Ecto neural progenitor cell (in vitro differentiated cells): ENCODE measurements at places on chromosomes 7 and 10.

GRCh38 chr10:51382181-51382580 is 307.9 kb downstream of the PRKG1 start:
- no peak for DNase-seq

DNA sequence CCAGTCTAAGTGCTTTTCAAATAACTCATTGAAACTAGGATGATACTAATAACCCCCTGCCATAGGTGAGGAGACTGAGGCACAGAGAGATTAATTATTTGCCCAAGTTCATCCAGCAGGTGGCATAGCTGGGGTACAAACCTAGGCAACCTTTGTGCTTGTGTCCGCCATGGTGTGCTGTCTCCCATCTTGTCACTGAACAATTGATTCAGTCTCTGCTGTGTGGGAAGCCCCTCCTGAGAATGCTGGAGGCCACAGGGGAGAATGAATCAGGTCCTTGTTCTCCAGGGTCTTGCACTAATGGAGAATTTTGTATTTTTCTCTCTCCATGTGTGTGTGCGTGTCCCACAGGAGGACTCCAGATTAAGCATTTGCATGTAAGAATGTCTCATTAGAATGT is 15.8 kb upstream of the TMEM236 start:
- DNase-seq: no peak

- no peak for DNase-seq
Observed at GRCh38 chr10:109343293-109343692, 580.0 kb downstream of the XPNPEP1 start.

DNA sequence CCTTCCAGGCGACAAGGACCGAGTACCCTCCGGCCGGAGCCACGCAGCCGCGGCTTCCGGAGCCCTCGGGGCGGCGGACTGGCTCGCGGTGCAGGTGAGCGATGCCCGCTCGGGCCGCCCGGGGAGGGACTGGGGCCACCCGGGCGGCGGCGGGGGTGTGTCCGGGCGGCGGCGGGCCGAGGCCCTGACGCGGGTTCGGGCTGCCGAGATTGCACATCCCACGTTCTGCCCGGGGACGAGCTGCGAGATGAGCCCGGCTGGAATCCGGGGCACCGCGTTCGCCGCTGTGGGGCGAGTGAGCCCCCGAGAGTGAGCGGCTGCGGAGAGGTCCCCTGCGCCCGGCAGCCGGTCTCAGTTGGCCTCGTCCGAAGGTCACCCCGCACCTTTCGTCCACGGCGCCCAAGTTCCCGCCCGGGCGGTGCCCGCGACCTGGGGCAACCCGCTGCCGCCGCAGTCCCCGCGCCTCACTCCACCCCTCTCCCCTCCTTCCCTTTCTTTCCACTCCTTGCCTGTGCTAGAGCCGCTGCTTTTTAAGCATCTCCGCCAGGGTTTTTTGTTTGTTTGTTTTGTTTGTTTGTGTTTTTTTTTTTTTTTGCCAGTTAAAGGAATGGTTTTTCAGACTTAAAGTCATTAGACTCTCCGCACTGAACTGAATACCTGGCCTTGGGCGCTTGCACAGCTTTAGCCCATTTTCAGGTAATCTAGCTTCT is 515 bp downstream of the RALA start:
- no peak for DNase-seq

DNA sequence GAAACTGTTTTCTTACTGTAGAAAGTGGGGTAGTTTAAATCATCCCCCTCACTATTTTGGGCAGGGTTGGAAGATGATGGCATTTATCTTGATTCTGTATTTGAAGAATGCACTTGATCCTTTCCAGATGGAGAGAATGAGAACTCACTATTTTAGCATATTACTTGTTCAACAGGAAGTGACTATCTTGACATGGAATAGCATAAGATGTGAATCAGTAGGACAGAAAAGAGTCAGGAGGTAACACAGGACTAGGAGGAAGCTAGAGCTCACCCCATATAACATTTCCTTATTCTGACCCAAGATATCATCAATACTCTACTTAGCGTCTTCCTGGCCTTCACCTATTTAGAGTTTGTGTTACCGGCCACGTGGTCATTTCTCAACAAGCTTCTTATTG is 400.2 kb downstream of the PHTF2 start:
- no peak for DNase-seq

- DNase-seq: no peak
Observed at GRCh38 chr7:103694304-103694703, 248.3 kb upstream of the SLC26A5 start.

DNA sequence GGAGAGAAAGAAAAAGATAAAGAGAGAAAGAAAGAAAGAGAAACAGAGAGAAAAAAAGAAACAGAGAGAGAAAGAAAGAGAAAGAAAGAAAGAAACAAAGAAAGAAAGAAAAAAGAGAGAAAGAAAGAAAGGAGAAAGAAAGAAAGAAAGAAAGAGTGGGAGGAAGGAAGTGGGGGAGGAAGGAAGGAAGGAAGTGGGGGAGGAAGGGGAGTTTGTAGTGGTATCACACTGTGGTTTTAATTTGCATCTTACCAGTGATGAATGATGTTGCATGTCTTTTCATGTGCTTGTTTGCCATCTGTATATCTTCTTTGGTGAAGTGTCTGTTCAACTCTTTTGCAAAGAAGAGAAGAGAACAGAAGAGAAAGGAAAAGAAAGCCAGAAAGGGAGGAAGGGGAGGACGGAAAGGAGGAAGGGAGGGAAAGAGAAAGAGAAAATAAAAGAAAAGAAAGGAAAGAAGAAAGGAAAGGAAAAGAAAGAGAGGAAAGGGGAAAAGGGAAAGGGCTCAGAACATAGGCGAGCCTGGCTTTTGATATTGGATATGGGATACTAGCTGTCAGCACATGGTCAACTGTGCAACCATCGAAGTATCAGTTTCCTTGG is 79.2 kb upstream of the FRMD4A start:
- DNase-seq: no peak

GRCh38 chr7:44081266-44081748 is 1.0 kb downstream of the POLM start:
- DNase-seq: no peak

- no peak for DNase-seq
Observed at GRCh38 chr7:139702811-139703486, 74.8 kb downstream of the HIPK2 start.

DNA sequence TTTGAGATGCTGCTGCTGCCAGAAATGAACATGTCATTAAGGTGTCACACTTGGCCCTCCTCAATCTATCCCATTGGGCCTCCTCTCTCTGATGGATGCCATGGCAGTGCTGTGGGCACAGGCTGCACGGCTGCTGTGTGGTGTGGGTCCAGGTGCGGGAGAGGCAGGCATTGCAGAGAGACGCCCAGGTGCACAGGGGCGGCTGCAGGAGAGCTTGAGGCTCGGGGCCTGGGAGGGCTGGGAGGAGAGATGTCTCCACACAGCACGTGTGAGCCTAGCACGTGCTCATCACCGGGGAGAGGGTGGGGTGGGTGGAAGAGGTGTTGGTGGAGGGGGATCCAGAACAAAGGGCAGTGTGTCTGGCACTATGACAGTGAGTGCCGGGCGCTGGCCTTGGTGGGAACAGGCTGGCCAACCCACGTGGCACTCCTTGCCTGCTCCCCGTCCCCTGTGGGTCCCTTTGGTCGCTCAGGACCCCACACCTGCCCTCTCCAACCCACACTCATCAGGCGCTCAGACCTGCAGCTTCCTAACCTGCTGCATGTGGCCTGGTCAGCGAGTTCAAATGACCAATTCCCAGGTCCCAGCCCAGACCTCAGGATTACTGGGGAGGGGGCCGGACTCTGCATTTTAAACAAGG is 39.9 kb upstream of the BNIP3 start:
- no peak for DNase-seq

DNA sequence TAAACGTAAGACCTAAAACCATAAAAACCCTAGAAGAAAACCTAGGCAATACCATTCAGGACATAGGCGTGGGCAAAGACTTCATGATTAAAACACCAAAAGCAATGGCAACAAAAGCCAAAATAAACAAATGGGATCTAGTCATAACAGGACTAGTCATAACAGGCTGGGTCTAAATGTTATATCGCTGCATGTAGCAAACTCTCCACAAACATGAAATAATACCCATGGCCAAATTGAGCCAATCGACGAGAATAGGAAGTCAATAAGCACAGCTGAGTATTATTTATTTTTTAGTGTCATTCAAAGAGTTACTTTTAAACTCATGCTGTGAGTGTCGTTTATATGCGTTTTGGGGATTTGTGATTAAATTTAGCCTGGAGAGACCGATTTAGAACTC is 225.1 kb downstream of the TFEC start:
- DNase-seq: no peak

GRCh38 chr7:81680120-81680519 is 89.7 kb downstream of the HGF start:
- DNase-seq: no peak

DNA sequence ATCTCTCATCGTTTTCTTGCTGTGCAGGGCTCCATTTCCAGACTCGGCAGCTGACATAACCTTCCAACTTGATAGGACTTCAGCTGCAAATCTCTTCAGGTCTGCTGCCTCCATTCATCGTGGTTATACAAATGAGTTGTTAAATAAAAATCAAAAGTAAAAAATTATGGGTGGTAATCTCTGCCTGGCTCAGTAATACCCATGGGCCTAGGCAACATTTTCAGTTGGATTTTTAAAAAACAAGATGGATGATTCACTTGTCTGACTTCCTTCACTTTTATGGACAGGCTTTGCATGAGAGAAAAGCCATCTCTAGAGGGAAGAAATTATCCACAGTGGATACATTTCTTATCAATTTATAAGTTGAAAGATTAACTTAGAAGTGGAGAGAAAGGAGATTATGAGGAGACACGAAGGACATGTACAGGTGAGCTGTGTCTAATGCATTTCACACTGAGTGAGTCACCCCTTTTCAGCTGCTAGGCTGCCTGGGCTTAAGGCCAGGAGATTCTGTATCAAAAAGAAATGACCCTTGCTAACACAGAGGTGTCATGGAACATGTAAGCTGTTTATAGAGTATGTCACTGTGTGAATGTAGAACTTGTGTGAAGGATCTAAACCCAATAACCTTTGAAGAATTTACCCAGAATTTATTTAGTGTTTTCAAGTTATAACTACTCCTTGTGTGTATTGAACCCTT is 495.1 kb downstream of the AUTS2 start:
- no peak for DNase-seq

- no peak for DNase-seq
Observed at GRCh38 chr7:95906851-95907250, 134.5 kb downstream of the DYNC1I1 start.

- peak; percentile 48 for DNase-seq
Observed at GRCh38 chr10:84783386-84783785, 455.0 kb downstream of the CCSER2 start.

DNA sequence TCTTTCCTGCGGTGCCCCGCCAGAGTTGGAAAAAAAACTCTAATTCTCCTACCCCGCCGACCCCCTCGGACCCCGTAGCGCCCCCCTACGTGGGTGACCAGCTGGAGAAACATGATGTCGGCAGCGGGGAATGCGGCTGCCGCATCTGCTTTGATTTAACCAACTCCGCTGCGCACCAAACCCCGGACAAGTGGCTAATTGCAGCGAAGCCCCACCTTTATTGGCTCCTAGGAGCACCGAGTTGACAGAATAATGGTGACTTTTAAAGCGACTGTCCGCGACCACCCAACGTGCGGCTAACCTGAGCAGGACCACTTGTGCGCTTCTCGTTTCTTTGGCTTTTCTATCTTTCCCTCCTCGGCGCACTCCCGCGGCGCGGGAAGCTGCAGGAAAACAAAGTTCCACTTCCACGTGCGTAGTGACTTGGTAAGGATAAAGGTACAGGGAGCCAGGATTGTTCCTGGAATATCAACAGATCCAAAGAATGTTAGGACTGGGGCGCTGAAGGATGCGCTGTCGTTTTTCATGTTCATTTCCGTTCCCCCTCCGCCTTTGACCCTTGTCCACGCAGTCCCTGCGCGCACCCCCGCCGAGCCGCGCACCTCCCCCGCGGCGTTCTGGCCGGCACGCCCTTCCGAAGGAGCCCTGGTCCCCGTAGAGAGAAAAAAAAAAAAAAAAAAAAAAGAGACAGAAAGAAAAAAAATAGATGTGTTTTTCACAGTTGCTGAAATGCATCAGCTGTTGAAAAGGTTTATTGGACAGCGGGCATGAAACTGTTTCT is 1.4 kb downstream of the WNT16 start:
- peak; percentile 69 for DNase-seq

DNA sequence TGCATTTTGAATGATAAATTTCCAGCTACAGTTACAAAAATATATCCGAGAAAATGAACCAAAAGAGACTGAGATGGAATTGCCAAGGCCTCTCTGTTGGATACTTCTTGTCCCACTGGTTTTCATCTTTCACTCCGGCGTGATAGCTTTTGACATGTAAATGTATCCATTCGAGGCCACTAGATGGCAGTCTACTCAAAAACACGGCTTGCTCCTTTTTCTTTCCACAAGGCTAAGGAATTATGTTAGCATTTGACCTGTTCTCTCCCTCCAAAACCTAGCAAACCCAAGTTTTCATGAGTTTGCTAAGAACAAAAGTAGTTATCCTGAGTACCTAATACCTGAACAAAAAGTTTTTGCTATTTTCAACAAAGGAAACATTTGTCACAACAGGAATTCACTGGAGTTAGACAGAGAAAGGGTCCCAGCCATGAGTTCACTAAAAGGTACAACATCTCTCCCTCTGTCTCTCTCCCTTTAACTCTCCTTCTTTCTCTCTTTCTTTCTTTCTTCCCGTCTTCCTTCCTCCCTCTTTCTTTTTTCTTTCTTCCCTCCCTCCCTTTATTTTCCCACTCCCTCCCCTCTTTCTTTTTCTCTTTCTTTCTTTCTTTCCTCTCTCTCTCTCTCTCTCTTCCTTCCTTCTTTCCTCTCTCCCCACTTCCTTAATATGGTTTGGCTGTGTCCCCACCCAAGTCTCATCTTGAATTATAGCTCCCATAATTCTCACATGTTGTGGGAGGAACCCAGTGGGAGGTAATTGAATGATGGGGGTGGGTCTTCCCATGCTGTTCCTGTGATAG is 207.9 kb upstream of the MYO3A start:
- DNase-seq: no peak

GRCh38 chr7:12638851-12639456 is 48.5 kb upstream of the ARL4A start:
- DNase-seq: no peak

DNA sequence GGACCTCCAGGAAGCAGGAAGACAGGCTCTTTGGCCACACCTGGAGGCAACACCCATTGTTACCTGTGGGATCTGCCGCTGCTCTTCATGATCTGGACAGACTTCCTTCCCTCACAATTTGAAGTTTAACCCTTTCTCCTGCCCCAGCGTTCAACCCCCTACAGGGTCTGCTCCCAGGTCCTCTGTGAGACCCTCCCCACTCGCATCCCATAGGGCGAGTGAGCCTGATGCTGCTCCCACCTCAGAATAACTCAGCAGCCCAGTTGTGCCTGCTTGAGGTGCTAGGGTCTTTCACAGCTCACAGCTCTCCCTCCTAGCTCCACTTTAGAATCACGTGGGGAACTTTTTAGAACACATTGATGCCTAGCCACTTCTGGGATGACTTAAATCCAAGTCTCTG is 61.8 kb upstream of the C10orf90 start:
- DNase-seq: no peak

GRCh38 chr10:89916468-89917215 is 215.3 kb downstream of the KIF20B start:
- DNase-seq: no peak

DNA sequence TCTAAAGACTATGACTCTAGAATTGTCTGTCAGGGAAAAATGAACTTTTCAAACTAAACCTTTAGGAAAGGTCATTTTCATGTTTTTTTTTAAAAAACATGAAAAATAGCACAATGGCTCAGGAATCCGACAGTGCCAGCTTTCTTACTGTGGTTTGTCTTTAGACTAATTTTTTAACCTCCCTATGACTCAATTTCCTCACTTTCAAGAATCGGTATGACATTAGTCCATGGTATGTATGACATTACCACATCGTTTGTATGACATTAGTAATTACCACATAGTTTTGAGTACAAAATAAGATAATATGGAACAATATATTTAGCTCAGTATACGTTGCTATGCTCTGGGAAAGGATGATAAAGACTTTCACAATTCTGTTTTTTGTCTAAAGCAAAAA is 383.2 kb downstream of the PTPRN2 start:
- DNase-seq: no peak
